ENCODE measurements at places on chromosomes 5 and 9.

GRCh38 chr9:125749287-125749935 is 2.2 kb downstream of the PBX3 start:
- DNase-seq = no peak

- no peak for DNase-seq
These were observed 175.7 kb downstream of the EBF1 start for GRCh38 chr5:158923799-158924551.

DNA sequence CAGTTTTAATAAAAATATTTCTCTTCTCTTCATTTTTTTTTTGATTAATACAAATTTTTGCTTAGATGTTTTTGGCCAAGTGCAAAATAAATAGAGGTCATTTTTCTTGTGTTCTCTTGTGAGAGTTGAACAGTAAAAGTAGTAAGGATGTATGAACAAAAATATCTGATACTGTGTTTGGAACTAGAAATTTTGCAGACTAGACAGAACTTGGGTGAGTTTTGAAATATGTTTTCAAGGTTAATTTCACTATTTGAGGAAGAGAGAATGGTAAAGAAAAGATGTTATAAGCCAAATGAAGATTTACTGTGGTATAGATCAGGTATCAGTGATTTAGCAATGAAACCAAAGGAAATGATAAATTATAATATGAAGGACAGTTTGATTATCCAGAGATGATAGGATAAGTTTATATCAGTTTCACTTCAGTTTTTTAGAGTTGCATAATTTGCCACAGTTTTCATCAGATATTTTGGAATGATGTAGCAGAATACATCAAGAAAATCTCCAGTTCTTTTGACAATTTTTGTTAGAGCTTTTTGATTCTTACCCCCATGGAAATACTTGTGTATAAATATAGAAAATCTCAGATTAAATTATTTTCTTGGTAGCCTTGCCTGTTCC is 147.9 kb upstream of the VCAN start:
- DNase-seq = no peak

DNA sequence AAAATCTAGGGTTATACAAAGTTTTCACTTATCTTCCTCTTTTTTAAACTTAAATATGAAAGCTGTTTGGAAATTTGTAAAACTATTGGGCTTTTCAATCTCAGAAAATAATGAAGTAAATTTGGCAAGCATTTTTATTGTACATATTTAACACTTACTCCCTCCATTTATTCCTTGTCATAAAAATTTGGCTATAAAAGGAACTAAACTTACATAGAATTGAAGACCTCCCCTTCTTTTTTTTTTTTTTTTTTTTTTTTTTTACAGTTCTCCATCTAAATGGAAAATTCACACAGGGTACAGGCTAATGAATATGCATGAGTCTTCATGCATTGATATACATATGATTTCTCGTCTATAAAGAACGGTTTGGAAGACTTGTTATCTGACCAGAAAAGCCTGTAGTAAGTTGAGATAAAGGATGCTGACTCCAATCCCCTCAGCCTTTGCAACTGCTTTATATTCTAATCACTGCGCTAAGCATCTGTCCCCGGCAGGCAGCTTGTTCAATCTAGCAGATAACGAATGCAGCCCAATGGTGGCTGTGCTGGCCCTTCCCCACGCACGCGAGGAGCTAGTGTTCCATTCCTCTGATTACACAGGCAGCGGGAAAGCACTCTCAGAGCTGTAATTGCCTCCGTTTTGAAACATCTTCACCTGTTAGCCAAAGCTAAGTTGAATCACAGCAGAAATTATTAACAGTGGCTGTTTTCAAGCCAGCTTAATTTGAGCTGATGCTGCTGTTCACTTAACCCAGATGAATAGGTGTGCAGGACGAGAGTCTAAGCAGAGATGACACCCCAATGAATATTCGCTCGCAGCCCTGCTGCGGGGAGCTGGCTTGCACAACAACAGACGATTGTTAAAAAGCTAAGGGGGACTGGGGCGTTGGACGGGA is 453.8 kb upstream of the ZNF608 start:
- no peak for DNase-seq

GRCh38 chr9:95230046-95230445 is 87.5 kb downstream of the FANCC start:
- no peak for DNase-seq
